ENCODE measurements at places on chromosomes 5 and 9. TPM values are rescaled to one million over a fixed set of nuclear protein-coding genes. Genes with fewer than 3 reads are reported as not detected.
A peak's percentile ranks its signal among the peaks of the same experiment; 100 is the strongest.

Gene PCDHA8
- total RNA-seq: not detected

Gene RNF183
- total RNA-seq: 0.39 TPM

Gene ADAMTSL1
- total RNA-seq: not detected

Gene SPTLC1
- 39.9 TPM for total RNA-seq

Gene NOTCH1
- total RNA-seq: 68.3 TPM

Gene PCDHA10
- total RNA-seq: not detected

Gene FBP2
- not detected for total RNA-seq

Gene FGF1
- not detected for total RNA-seq

Gene CDX1
- not detected for total RNA-seq

Gene ARID3C
- 0.14 TPM for total RNA-seq

Gene CCNI2
- total RNA-seq: 4.2 TPM

Gene SARDH
- 6.6 TPM for total RNA-seq

Gene COL15A1
- 0.12 TPM for total RNA-seq

Gene SEMA5A
- 0.48 TPM for total RNA-seq

Gene PLPP6
- total RNA-seq: 4.4 TPM

Gene ADAMTS6
- 0.45 TPM for total RNA-seq

Gene LCN10
- total RNA-seq: 1.5 TPM

Gene FOXI1
- not detected for total RNA-seq

Gene LRRC70
- total RNA-seq: 0.34 TPM

Gene IL33
- total RNA-seq: not detected

Gene PLAC8L1
- total RNA-seq: 0.36 TPM

- H3K4me3 ChIP-seq: no peak overlapping the region
- H3K27me3 ChIP-seq: peaks cover 10% of the 10 kb centered on the region
- no peak overlapping the region for H3K27ac ChIP-seq
- no peaks in the 10 kb centered on the region for H3K4me1 ChIP-seq
Measured at GRCh38 chr9:2601785-2602378, 19.7 kb upstream of the VLDLR start.

GRCh38 chr9:89426384-89426961 is 71.4 kb downstream of the SEMA4D start:
- DNase-seq: peak; percentile 69
- peaks cover 97% of the 10 kb centered on the region for H3K4me1 ChIP-seq
- no peaks in the 10 kb centered on the region for H3K27me3 ChIP-seq
- peaks cover 23% of the 10 kb centered on the region for H3K36me3 ChIP-seq

- DNase-seq: no peak
- no peaks in the 10 kb centered on the region for H3K36me3 ChIP-seq
- H3K4me1 ChIP-seq: peaks cover 5% of the 10 kb centered on the region
- no peaks in the 10 kb centered on the region for H3K27me3 ChIP-seq
- no peak overlapping the region for H3K4me3 ChIP-seq
Measured at GRCh38 chr9:113506090-113506589, 42.6 kb downstream of the RGS3 start.

DNA sequence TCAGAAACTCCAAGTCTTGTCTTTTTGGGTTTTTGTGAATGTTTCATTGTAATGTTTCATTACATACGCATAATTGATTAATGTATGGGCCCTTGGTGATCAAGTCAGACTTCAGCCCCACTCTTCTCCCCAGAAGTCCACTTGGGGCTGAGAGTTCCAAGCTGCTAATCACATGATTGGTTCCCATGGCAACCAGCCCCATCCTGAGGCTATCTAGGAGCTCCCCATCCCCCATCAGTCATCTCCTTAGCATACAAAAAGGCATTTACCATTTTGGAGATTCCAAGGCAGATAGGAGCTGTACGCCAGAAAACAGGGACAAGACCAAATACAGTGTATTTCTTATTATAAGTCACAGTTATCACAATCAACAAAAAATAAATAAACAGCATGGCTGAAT is 22.9 kb upstream of the SYK start:
- no peak overlapping the region for H3K27ac ChIP-seq
- no peaks in the 10 kb centered on the region for H3K4me1 ChIP-seq
- peaks cover 11% of the 10 kb centered on the region for H3K27me3 ChIP-seq
- DNase-seq: no peak
- H3K4me3 ChIP-seq: no peak overlapping the region
- H3K36me3 ChIP-seq: no peaks in the 10 kb centered on the region

DNA sequence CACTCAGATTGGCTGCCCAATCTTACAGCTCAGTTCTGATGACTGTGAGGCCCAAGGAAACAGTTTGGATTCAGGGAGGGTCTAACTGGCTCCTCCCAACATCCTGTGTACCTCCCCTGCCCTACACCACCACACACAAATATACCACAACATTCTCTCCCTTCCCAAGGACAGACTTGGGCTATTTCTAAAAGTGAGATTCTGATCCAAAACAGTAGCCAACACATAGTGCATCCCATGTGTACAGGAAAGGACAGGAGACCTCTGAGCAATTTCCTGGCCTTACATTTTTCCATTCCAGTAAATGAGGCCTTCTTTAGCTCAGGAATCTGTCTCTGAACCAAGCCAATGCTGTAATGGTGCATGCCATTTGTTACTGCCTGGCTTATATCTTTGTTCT is 20.8 kb downstream of the ZNF366 start:
- no peak overlapping the region for H3K27ac ChIP-seq
- no peak overlapping the region for H3K4me3 ChIP-seq
- H3K4me1 ChIP-seq: no peaks in the 10 kb centered on the region
- H3K27me3 ChIP-seq: peaks cover 8% of the 10 kb centered on the region
- no peak for DNase-seq

- DNase-seq: no peak
- H3K27ac ChIP-seq: no peak overlapping the region
- H3K27me3 ChIP-seq: no peaks in the 10 kb centered on the region
- H3K36me3 ChIP-seq: no peaks in the 10 kb centered on the region
- no peak overlapping the region for H3K4me3 ChIP-seq
Measured at GRCh38 chr5:109566361-109566760, 123.4 kb upstream of the MAN2A1 start.

- H3K27me3 ChIP-seq: peaks cover 23% of the 10 kb centered on the region
- no peaks in the 10 kb centered on the region for H3K36me3 ChIP-seq
Measured at GRCh38 chr5:173201636-173202265, 33.3 kb downstream of the NKX2-5 start.

- peaks cover 39% of the 10 kb centered on the region for H3K36me3 ChIP-seq
- no peaks in the 10 kb centered on the region for H3K27me3 ChIP-seq
- no peak for DNase-seq
- H3K4me1 ChIP-seq: no peaks in the 10 kb centered on the region
Measured at GRCh38 chr9:132914924-132915323, 29.5 kb downstream of the TSC1 start.

- H3K27me3 ChIP-seq: peaks cover 2% of the 10 kb centered on the region
- H3K4me3 ChIP-seq: no peak overlapping the region
- H3K27ac ChIP-seq: no peak overlapping the region
- no peaks in the 10 kb centered on the region for H3K4me1 ChIP-seq
Measured at GRCh38 chr9:27204578-27204977, 92.4 kb downstream of the EQTN start.

DNA sequence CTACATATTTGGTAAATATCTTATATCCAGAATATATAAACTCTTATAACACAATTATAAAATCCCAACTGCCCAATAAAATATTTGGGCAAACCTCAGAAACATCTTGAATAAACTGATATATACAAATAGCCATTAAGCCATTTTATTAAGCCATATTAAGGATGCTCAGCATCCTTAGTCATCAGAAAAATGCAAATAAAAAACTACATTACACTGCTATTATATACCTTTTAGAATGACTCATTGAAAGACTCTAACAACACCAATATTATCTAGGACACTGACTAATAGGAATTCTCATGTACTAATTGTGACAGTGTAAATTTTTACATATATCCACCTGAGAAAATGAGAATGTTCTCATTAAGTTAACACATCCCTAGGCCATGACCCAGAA is 77.8 kb downstream of the CDH10 start:
- no peak overlapping the region for H3K4me3 ChIP-seq
- H3K27me3 ChIP-seq: no peaks in the 10 kb centered on the region
- DNase-seq: no peak
- H3K27ac ChIP-seq: no peak overlapping the region
- H3K4me1 ChIP-seq: no peaks in the 10 kb centered on the region

DNA sequence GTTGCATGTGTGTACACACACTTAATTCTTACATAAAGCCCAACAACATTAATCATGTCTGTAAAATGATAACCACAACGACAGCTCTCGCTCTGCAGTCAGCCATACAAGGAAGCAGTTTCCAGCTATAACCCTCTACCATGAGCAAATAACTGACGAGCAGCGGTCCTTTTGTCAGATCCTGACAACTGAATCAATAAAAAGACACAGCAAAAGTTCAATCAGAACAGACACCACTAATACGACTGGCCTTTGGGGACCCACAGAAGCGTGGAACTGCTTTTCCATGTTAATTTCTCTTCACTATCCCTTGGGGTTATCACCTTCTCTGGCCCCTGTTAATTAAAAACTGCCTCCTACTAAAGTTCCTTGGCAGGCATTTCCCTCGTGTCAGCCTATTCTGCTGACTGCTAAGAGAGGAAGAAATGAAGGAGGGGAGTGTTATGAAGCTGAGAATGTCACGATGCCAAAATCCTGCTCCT is 722.8 kb upstream of the GRAMD2B start:
- no peaks in the 10 kb centered on the region for H3K36me3 ChIP-seq
- H3K27me3 ChIP-seq: no peaks in the 10 kb centered on the region
- no peaks in the 10 kb centered on the region for H3K4me1 ChIP-seq

DNA sequence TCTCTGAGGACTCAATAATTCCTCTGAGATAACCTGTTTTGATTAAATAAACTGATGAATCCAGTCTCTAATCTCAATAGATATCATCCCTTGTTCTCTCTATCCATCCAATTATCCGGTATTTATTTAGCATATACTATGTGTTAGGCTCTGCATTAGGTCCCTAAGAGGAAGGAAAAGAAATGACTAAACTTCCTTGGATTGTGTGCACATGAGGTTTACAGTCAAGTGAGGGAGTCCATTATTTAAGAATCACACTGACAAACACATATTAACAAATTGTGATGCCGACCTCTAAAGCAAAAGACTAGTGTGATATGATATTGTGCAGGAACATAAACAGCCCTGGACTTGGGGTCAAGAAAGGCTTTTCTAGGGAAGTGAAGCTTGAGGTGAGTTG is 140.8 kb downstream of the HMHB1 start:
- no peak overlapping the region for H3K4me3 ChIP-seq
- H3K4me1 ChIP-seq: no peaks in the 10 kb centered on the region
- no peaks in the 10 kb centered on the region for H3K36me3 ChIP-seq
- H3K27me3 ChIP-seq: peaks cover 4% of the 10 kb centered on the region
- DNase-seq: no peak
- no peak overlapping the region for H3K27ac ChIP-seq

GRCh38 chr5:67160272-67160671 is 36.3 kb downstream of the CD180 start:
- peaks cover 26% of the 10 kb centered on the region for H3K36me3 ChIP-seq
- H3K4me3 ChIP-seq: peak overlapping the region; percentile 3
- no peaks in the 10 kb centered on the region for H3K27me3 ChIP-seq

- peaks cover 12% of the 10 kb centered on the region for H3K4me1 ChIP-seq
- no peak for DNase-seq
- no peak overlapping the region for H3K27ac ChIP-seq
Measured at GRCh38 chr5:108753331-108753730, 5.6 kb downstream of the FER start.

- H3K27me3 ChIP-seq: peaks cover 2% of the 10 kb centered on the region
- H3K4me3 ChIP-seq: no peak overlapping the region
- no peaks in the 10 kb centered on the region for H3K36me3 ChIP-seq
- DNase-seq: no peak
- H3K27ac ChIP-seq: no peak overlapping the region
- peaks cover 3% of the 10 kb centered on the region for H3K4me1 ChIP-seq
Measured at GRCh38 chr9:134563397-134563796, 78.2 kb upstream of the COL5A1 start.

- no peak overlapping the region for H3K27ac ChIP-seq
- peaks cover 4% of the 10 kb centered on the region for H3K27me3 ChIP-seq
Measured at GRCh38 chr9:101270302-101270701, 114.5 kb downstream of the BAAT start.

GRCh38 chr5:180390441-180391190 is 37.5 kb upstream of the GFPT2 start:
- H3K4me1 ChIP-seq: no peaks in the 10 kb centered on the region
- H3K27ac ChIP-seq: no peak overlapping the region
- no peaks in the 10 kb centered on the region for H3K36me3 ChIP-seq
- H3K27me3 ChIP-seq: peaks cover 5% of the 10 kb centered on the region

DNA sequence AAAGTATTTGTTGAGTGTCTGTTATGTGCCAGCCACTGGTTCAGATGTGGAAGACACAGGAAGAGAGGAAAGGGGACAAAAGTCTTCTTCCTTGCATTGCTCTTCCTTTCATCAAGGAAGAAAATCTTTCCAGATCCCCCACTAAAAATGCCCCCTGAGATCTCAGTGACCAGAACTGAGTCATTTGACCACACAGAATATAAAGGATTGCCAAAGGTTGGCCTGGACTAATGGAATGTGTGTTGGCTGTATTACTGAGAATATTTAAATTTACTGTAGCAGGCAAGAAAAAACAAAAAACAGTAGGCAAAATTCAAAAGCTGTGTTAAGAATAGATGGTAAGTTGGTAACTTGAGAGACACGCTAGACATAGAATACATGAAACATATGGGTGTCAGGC is 10.0 kb upstream of the SEPTIN8 start:
- H3K27me3 ChIP-seq: peaks cover 9% of the 10 kb centered on the region
- no peak overlapping the region for H3K4me3 ChIP-seq
- DNase-seq: no peak
- no peak overlapping the region for H3K27ac ChIP-seq
- H3K4me1 ChIP-seq: no peaks in the 10 kb centered on the region
- H3K36me3 ChIP-seq: no peaks in the 10 kb centered on the region

GRCh38 chr9:92969516-92970466 is 22.5 kb downstream of the FGD3 start:
- H3K4me3 ChIP-seq: peak overlapping the region; percentile 96
- H3K4me1 ChIP-seq: peaks cover 83% of the 10 kb centered on the region
- H3K27me3 ChIP-seq: no peaks in the 10 kb centered on the region
- peaks cover 42% of the 10 kb centered on the region for H3K36me3 ChIP-seq
- peak; percentile 9 for DNase-seq
- peak overlapping the region; percentile 100 for H3K27ac ChIP-seq

GRCh38 chr5:153700940-153701339 is 210.5 kb downstream of the GRIA1 start:
- H3K4me3 ChIP-seq: no peak overlapping the region
- H3K36me3 ChIP-seq: no peaks in the 10 kb centered on the region
- no peak for DNase-seq
- H3K27me3 ChIP-seq: peaks cover 2% of the 10 kb centered on the region
- no peaks in the 10 kb centered on the region for H3K4me1 ChIP-seq

- no peaks in the 10 kb centered on the region for H3K4me1 ChIP-seq
- H3K27me3 ChIP-seq: no peaks in the 10 kb centered on the region
- no peaks in the 10 kb centered on the region for H3K36me3 ChIP-seq
- no peak for DNase-seq
- H3K4me3 ChIP-seq: no peak overlapping the region
- H3K27ac ChIP-seq: no peak overlapping the region
Measured at GRCh38 chr5:162456086-162456485, 388.5 kb downstream of the GABRG2 start.

DNA sequence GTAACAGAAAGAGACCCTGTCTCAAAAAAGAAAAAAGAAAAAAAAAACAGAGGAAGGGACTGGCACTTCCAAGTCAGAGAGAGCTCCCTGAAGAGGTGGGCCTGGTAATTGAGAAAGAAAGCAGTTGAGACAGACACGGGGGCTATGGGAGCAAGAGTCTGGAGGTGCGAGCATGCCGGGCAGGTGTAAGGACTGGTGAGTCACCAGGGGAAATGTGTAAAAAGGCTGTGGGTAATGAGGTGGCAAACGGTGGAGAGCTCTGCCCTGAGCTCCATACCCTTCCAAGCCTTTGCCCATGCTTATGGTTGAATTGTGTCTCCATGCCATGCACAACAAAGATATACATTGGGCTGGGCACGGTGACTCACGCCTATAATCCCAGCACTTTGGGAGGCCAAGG is 18.0 kb upstream of the JADE2 start:
- H3K36me3 ChIP-seq: no peaks in the 10 kb centered on the region
- H3K4me3 ChIP-seq: no peak overlapping the region
- DNase-seq: peak; percentile 30
- H3K27ac ChIP-seq: no peak overlapping the region
- peaks cover 54% of the 10 kb centered on the region for H3K4me1 ChIP-seq
- H3K27me3 ChIP-seq: no peaks in the 10 kb centered on the region
